ENCODE measurements at places on chromosomes 16 and 17.

DNA sequence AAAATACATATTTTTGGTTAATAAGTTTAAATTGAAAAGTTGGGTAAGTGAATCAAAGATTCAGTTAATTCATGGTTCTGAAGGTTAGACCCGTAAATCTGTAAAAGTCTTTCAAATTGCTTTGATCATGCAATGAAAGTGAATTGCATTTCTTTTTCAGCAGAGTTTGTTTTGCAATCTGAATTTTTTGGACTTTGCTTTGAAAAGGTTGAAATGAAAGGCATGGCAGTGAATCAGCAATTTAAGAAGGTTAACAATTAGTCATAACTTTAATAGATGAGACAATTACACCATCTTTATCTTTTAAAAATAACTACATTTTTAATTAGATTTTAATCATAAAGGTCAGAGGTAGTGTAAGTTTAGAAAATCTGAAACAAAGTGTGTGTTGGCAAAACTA lies 310.9 kb upstream of the KCNJ16 start:
- no peak for DNase-seq

DNA sequence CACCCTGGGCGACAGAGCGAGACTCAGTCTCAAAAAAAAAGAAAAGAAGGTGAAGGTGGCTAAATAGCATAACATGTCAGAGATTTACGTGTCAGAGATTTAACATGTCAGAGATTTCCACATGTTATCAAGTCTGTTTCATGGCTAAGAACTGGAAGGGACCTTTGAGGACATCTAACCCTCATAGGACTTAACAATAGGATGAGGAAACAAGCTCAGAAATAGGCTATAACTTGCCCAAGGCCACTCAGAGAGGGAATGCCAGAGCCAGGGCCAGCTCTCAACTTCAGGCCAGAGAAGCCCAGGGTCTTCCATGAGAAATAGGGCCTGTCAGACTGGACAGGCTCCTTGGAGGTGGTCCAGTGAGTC lies 26.8 kb upstream of the ZNF629 start:
- DNase-seq = no peak

DNA sequence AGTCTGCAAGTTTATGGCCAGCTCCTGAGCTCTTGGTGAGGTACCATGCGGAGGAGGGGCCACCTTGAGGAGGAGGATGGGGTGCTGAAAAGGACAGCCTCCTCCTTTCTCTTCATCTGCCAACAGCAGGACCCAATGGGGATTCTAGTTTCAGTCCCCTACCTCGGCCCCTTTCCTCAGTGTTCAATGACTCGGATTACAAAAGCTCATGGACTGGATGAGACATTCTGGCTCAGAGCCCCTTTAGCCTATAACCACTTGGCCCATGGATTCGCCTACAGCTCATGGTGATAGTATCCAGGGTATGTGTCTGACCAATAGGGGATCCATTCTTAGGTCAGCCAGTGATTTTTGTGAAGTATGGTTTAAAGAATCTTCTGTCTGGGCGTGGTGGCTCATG lies 8.5 kb upstream of the PIK3R6 start:
- no peak for DNase-seq

GRCh38 chr16:90018297-90018651 lies 982 bp downstream of the DBNDD1 start:
- DNase-seq = no peak

- no peak for DNase-seq
Observed at GRCh38 chr17:42467889-42468288, 9.2 kb downstream of the ATP6V0A1 start.

DNA sequence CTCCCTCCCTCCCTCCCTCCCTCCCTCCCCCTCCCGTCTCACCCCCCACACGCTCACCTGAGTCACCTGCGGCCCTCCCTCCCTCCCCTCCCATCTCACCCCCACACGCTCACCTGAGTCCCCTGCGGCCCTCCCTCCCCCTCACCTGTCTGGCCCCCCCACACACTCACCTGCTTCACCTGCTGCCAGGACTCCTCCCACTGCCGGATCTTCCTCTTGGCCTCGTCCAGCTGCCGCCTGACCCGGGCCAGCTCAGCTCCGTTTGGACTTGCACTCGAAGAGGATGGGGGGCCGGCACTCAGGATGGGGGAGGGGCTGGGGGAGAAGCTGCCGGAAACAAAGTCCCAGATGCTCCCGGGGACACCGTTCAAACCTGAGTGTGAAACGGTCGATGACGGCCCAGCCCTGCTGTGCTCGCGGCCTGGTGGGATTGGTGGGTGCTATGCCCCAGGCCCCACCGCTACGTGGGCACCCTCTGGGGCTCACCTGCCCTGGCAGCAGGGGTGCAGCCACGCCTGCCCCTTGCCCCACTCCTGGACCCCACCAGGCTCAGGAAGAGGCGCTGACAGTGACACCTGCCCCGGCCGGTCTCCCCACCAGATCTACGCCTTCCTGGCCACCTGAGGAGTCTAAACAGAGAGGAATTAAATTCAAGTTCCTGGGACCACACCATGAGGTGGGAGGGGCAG lies 15.9 kb downstream of the GNPTG start:
- DNase-seq = no peak

GRCh38 chr17:65756760-65757159 lies 195.3 kb upstream of the AXIN2 start:
- no peak for DNase-seq

DNA sequence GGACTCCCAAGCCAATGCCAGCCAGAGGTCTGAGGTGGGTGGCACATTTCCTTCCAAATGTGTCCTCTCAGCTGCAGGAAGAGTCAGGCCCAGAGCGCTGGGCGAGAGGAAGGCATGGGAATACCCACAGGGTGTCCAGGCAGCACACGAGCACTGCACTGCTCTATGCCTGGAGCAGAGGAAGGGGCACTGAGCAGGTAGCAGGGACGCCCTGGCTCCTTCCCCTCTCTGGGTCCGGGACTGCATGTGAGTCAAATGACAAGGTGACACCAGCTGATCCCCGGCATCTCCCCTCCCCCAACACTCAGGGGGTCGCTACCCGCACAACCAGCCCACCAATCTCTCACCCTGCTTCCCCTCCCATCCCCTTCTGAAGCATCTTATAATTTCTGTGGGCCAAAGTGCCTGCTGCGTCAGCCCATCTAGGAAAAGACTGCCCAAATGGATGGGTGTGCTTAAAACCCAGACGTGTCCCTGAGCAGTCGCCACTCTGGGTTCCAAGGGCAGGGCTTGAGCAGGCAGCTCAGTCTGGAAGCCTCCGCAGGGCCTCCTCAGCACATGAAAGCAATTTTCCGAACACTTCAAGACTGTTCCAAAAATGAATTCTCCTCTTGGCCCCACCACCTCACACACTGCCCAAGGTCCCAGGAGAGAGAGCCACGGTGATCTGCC lies 12.0 kb upstream of the BCAR1 start:
- DNase-seq = no peak

DNA sequence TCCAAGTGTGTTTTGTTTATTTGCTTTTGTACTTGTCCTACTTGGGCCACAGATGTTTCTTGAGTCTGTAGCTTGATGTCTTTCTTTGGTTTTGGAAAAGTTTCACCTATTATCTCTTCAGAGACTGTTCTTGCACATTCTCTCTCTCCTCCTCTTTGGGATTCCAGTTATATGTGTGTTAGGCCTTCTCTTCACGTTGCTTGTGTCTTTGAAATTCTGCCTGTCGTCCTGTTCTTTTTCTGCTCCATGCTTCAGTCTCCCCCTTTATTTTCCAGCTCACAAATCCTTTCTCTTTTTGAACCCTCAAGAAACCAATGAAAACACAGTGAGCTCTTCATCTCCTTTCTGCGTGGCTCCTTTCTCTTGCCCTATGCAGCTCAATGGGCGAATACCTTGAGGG lies 7.9 kb downstream of the VPS35L start:
- DNase-seq = no peak

DNA sequence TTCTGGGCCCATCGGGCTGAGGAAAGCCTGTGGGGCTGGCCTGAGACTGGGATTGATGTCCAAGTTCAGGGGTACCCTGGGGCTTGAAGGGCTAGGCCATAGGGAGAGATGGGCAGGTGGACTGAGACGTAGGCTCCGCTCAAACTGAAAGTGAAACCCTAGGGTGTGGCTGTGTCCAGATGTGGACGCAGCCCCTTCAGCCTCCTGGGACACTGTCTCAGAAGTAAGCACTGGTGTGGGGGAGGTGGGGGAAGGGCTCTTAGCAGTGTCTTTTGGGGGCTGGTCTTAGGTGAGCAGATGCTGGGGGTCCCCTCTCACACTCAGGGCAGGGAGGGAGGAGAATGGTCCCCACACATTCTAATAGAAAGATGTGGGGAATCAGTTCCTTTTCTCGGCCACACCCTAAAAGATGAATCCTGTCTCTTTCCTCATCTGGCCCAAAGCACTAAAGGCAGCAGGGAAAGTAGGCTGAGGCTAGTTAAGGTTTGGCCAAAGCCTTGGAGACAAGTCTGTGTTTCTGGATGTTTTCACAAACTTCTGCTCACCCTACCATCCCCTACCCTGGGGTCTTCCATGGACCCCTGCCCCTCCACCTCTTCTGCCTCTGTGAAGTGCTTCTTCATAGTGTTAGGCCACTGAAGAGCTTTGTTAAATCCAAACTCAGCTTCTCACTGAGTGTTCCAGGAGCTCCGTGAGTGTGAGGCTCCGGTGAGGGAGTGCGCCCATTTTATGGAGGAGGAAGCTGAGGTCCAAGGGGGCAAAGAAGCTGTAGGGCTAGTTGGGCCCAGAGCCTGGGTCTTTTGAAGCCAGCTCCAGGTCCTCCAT lies 5.6 kb downstream of the FMNL1 start:
- peak; percentile 68 for DNase-seq

DNA sequence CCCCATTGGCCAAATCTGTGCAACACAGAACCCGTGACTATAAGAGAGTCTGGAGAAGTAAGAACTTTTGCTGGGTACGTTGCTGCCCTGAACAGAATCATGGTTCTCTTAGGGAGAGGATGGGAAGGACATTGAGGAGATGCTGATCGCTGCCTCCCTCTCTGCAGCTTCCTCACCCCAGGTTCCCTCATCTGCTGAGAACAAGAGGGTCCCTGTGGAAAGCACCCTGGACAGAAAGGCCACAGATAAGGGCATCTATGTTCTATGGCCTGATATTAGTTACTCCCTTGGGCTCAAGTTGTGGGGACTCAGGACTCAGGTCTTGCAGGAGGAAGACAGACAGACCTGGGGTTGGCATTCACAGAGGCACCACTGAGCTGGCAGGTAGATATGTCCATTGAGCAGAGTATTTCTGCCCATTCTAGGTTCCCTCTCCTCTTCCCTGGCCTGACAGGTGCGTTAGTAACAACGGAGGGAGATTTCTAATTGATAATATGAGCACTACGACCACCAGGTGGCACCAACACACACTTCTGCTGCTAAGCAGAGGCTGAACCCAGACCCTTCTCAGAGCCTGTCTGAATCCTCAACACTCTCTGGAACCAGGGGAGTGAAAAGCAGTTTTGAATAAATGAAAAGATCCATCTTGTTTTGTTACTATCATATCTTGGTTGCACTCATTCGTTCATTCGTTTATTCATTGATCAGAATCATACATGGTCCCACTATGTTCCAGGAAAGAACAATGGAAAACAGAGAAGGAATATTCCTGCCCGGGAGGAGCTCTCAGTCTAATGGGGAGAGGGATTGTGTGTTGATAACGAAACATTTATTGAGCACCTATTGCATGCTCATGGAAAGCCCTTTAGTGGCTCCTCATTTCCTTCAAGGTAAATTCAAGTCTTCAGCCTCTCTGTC lies 56.4 kb downstream of the SLC6A2 start:
- DNase-seq = peak; percentile 66

GRCh38 chr16:84821728-84822689 lies 2.2 kb downstream of the CRISPLD2 start:
- no peak for DNase-seq

DNA sequence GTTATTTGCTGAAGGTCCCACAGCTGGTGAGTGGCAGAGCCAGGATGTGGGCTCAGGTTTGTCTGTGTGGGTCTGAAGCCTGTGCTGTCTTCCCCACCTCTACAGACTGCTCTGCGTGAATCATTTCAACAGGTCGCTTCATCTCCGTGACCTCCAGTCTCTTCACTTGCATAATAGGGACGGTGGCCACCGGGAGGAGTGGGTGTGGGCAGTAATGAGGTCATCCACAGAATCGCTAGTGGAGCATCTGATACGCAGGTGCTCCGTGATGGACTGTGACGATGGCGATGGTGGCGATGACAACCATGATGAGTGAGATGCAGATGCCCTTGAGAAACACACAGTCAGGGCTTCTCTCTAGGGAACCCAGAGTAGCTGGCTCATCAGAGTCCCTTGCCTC lies 120.2 kb downstream of the RAP1GAP2 start:
- DNase-seq = no peak

DNA sequence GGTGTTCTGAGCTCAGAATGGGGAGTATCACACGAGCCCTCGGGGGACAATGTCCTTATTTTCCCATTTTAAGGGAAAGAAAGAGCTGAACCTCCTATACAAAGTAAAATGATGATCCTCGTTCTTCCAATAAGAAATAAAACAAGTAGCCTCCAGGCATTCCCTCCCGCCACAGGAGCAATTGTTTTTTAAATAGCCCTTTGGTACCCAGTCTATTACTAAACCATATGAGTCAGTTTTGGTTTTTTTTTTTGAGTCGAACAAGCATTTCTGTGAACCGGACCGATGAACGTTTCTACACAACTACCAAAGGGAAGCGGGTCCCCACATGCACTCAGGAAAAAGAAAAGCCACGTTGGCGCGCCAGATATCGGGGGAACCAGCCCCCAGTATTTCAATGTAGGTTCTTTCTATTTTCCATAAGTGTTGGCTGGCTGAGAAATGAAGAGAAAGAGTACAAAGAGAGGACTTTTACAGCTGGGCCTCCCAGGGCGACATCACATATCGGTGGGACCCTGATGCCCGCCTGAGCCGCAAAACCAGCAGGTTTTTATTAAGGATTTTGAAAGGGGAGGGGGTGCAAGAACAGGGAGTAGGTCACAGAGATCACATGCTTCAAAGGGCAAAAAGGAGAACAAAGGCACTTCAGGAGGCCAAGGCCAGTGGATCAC lies 3.8 kb upstream of the DCXR start:
- DNase-seq = no peak

- DNase-seq = no peak
Observed at GRCh38 chr16:17475104-17475503, 4.3 kb upstream of the XYLT1 start.

DNA sequence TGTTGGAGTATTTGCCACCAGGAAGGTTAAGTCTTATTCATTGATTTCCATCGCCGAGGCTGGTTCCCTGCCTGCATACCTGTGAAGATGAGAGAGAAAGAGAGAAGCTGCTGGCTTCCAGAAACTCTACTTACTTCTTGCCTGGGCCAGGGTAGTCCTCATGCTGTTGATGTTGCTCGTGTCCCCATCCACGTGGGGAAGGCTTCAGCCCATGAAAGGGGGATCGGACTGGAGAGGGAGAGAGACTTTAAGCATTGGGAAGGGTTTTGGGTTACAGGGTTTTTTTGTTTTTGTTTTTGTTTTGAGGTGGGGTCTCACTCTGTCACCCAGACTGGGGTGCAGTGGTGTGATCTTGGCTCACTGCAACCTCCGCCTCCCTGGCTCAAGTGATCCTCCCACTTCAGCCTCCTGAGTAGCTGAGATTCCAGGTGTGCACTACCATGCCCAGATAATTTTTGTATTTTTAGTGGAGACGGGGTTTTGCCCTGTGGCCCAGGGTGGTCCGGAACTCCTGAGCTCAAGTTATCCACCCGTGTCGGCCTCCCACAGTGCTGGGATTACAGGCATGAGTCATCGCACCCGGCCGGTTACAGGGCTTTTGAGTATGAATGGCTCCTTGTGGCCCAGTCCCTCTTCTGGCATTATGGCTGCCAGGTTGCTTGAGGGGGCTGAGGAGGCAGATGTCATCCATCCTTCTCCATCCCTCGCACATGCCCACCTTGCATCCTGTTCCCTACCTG lies 26.6 kb downstream of the ITGB3 start:
- DNase-seq = no peak

- no peak for DNase-seq
Observed at GRCh38 chr16:58280146-58280845, 14.5 kb downstream of the PRSS54 start.

- DNase-seq = no peak
Observed at GRCh38 chr17:60851181-60851580, 173.5 kb downstream of the BCAS3 start.

All from K562 (cell line).